Activated T-helper 1 cell treated with anti-CD3 and anti-CD28 coated beads, Interleukin-2, amount 50 U/mL, for 16 hours (primary cell): ENCODE measurements at places on chromosomes 13 and 19.

- DNase-seq = no peak
Observed at GRCh38 chr13:36910545-36910944, 9.5 kb downstream of the SMAD9 start.

DNA sequence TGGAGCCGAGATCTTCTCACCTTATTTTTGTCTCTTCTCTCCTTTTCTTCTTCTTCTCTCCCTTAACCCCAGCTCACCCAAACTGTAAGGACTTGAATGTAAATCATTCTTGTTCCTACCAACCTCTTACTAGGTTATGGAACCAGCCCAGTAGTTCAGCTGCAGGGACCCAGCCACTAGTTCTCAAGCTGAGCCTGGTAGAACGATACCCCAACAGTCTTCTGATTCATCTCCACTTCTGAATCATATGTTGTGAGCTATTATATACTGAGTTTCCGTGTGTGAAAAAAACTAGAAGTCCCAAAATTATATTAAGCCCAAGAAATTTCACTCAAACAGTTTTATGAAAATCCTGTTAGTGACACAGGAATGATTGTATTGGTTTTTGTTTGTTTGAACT lies 67.7 kb downstream of the DCT start:
- no peak for DNase-seq

- DNase-seq = no peak
Observed at GRCh38 chr13:94683409-94683808, 28.9 kb downstream of the SOX21 start.

DNA sequence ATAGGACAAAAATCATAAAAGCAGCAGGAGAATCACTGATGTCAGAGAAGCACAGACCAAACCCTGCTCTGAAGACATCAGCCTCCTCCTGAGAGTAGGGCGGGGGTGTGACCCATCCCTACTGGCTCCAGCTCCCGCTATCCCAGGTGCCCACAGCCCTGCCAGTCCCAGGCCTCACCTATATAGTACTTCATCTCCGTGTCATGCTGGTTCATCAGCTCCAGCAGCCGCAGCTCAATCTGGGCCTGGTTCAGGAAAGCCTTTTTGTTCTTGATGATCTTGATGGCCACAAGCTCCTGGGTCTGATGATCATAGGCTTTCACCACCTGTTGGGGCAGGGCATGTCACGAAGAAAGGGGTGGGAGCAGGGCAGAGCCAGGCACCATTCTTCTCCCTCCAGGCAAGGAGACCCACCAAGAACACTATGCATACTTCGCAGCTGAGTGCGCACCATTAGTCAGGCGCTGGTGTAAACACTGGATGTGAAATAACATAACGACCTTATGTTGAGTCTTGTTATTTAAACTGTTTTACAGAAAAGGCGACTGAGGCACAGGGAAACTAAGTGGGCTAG lies 4.2 kb downstream of the DYRK1B start:
- no peak for DNase-seq

DNA sequence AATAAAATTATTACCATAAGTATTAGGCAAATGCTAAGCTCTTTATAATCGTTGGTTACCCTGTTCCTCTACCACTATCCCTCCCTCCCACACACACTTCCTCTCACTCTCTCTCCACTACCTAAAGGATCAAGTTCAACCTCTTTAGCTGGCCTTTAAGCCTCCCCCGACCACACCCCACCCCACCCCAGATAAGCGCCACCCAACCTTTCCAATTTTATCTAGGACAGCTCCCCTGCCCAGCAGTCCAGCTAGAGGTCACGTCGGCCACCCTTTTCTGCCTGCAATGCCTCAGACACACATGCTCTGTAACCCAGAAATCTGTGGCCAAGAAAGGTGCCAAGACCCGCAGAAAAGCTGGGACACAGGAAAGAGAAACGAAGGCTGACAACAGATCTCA lies 1.1 kb downstream of the LYPD4 start:
- no peak for DNase-seq

GRCh38 chr13:112735791-112736190 lies 46.0 kb downstream of the ATP11A start:
- DNase-seq = no peak

GRCh38 chr19:38693380-38694223 lies 46.2 kb downstream of the ACTN4 start:
- DNase-seq = no peak

- DNase-seq = no peak
Observed at GRCh38 chr19:38309615-38310278, 5.7 kb downstream of the C19orf33 start.

DNA sequence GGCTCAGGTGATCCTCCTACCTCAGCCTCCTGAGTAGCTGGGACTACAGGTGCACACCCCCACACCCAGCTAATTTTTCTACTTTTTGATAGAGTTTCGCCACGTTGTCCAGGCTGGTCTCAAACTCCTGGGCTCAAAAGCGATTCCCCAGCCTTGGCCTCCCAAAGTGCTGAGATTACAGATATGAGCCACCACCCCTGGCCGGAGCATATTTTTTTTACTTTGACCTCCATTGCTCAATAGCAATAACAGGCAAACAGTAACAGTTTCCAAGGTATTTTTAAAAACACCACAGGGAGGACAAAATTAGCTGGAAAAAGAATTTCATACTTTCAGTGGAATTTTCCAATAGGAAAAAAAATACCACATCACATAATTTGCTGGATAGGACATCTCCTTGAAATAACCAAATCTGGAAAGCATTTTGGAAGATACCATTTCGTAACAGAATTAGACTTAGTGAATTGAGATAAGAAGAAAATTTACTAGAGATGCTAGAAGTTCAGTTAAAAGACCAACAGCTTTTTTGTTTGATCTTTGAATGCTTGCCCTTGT lies 5.2 kb downstream of the DUXA start:
- DNase-seq = no peak

DNA sequence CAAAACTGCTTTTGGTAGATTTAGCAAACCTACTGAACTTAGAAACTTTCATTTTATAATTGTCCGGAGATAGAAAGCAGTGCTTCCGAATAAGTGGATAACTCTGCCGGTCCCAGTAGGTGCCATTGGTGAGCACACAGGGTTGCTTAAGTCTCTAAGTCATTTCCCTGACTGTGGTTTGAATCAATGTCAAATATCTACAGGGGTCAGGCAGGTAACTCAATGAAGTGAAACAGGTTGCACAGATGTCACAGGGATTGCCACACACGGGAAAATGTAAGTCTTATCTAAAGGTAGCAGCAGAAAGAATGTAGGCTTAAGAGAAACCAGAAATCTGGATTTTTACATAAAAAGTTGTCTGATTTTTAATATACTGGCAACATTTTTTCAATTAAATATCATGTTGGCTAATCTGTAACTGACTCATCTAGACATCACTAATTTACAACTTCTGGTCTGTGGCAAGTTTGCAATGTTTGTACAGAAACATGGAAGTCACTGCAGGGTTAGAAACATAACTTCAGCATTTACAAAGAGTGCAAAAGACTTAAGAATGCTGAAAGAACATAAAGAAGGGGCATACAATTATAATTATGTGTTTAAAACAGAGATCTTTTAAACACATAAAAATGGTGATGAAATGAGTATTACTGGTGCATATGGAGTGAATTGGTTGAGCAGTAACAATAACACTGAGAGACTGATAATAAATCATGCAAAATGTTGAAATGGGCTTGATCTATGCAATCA lies 14.3 kb upstream of the LRRC63 start:
- no peak for DNase-seq

GRCh38 chr13:98824376-98825160 lies 72.1 kb upstream of the SLC15A1 start:
- no peak for DNase-seq
